Activated T-cell treated with anti-CD3 and anti-CD28 coated beads, Interleukin-2, amount 50 U/mL, for 72 hours (primary cell): ENCODE measurements at places on chromosomes 12 and 14.

- no peak for DNase-seq
Observed at GRCh38 chr14:80615831-80616230, 325.7 kb downstream of the CEP128 start.

DNA sequence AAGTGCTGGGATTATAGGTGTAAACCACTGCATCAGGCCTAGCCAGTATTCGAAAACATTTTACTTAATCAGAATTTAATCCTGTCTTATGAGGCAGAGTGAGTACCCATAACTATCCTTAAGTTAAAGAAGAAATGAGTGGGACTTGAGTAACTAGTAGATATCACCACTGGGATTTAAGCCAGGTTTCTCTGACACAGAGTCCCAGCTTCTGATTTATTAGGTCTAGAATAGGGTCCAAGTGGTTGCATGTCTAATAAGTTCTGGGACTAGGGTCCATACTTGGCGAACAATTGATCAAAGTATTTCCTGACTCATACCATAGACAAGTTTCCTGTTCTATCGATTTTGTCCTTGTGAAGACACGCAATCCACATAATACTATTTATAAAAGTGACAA lies 18.9 kb downstream of the PTPRB start:
- DNase-seq: no peak

DNA sequence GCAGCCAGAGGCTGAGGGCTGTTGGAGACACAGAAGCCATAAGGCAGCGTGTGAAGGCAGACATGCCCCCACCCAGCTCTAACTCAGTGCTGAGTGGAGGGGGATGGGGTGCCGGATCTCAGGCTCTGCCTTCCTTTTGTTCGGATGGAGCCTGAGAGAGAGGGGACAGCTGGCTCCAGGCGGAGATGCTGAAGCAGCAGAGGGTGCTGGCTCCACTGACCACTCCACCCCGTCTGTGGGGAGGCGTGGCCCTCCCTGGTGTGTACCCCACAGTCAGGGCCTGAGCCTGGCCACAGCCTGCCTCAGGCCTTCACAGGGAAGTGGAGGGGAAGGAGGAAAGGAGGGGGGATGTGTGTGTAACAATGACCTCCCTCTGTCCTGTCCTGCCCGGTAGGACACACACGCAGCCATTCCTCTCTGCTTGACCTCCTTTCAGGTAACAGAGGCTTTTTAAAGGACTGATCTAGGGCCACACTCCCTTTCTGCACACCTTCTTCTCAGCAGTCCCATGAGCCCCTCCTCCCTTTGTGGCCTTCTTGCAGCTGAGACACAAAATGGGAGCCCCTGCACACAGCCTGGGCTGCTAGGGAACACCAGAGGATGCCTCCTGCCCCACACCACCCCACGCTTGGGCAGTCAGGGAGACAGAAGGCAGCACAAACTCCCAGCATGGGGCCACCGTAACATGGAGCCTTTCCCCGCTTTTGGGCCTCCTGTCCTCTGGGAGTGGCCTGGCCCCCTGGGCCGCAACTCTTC lies 9.6 kb upstream of the ENDOU start:
- no peak for DNase-seq

DNA sequence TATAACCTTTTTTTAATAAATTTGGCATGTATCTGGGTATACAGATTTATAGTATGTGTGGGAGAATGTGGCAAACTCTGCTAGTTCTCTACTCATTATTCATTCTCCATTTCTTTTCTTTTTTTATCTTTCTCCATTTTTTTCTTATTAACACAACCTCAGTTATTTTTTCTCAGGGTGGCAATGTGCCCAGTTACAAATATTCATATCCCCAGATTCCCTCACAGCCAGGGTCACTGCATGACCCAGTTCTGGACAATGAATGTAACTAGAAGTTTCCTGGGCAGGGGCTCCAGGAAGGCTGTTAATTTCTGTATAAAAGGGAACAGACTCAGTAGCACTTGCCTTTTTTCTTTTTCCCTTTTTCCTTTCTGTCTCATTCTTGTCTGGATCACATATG lies 95.6 kb downstream of the VCPKMT start:
- DNase-seq: no peak

GRCh38 chr12:4133636-4134447 lies 139.7 kb upstream of the CCND2 start:
- no peak for DNase-seq

DNA sequence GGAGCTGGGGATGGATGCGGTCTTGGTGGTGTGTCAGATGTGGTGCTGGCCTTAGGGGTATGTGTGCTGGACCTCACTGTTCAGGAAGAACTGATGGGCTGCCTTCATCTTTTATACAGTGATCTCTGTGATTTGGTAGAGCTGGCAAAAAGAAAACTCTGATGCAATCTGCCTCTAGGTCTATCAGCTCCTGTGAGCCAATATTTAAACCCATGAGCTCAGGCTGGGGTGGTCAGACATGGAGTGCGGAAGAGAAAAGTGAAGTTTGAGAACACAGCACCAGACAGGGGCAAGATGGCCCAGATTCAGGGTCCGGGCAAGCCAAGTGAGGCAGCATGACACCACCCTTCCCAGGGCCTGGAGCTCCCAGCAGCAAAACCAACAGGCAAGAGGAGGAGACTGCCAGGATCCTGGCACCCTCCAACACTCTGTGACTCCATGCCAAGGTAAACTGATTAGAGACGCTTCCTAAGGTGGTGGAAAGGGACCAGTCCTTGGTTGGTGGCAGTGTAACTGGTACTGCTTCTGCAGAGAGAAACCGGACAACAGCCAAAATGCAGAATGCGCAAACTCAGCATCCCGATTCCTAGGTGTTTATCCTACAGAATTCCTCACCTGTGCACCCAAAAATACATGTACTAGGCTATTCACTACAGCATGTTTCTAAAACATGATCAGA lies 82.3 kb downstream of the CHGA start:
- no peak for DNase-seq

DNA sequence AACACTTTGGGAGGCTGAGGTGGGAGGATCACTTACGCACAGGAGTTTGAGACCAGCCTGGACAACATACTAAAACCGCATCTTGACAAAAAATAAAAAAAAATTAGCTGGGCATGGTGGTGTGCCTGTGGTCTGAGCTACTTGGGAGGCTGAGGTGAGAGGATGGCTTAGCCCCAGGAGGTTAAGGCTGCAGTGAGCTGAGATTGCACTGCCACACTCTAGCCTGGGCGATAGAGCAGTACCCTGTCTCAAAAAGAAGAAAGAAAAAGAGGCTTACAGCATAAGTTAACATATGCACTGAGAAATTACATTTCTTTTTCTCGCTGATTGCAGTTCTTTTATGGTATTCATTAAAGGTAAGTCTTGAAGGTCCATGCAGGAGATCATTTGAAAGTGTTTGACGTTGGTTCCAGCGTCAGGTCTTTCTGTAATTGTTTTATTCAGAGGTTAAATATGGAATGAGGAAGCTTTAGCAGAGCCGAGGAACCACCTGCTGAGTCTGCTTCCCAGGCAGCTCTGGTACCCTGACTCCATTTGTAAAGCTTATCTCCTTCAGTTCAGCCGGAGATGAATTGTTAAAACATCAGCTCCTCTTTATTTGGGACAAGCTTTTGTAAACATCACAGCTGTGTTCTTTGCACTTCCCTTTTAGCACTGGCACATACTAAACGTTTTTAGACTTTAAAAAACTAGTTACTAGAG lies 18.5 kb downstream of the SFSWAP start:
- DNase-seq: no peak
